NCI-H1436 treated with DMSO at 0.1 percent for 48 hours (cell line): ENCODE measurements at places on chromosomes 2 and 18.

DNA sequence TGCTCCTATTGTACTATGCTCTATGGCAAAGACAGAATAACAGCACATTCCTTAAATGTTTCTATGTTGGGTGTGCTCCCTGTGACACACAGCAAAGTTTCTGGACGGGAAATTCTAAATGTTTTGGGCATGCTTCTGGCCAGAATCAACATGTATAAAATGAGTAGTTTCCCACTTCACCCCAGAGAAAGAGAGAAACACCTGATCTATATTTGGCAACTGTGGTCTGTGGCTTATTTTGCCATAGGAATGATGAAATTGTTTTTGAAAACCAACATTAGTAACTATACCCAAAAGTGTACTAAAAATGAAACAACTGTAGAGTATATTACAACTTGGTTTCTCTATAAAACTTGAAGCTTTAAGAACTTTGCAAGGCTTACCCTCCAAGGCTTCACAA is 89.1 kb downstream of the RAD51AP2 start:
- DNase-seq, result no peak

DNA sequence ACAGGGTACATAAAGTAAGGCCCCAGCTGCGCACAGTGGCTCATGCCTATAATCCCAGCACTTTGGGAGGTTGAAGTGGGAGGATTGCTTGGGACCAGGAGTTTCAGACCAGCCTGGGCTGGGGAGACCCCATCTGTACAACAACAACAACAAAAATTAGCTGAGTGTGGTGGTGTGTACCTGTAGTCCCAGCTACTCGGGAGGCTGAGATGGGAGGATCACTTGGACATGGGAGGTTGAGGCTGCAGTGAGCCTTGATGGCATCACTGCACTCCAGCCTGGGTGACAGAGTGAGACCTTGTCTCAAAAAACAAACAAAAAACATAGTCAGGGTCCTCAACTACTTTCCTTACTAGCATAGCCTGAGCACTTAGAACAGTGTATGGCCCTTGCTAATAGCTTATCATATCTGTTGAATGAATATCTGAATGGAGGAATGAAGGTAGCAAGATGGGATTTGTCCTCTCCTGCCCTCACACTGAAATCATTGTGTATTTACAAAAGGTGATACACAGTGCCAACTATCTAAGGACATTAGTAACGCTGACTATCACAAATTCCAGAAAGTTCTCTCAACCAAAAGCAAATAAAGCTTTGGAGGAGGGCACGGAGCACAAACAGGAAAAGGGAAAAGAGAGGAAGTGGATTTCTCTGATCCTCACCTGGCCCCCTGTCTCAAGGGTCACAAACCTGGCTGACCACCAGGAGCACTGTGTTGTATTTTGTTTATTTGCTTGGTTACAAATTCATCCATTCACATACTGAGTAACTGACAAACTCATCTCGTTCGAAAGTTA is 38.1 kb downstream of the L3MBTL4 start:
- DNase-seq, result no peak

DNA sequence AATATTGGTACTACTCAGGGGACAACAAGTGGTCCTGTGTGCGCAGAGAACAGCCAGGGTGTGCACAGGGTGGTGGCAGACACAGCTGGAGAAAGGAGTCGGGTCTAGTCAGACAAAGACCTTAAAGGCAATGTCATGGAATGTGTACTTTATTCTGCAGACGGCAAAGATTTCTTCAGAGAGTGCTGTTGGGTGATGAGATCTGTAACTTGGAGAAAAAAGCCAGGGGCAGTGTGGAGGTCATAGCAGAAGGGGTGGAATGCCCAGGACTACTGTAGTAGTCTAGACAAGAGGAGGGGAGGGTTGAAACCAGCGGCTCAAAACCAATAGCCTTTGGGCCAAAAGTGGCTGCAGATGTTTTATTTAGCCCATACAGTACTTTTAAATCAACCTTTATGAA is 121.3 kb upstream of the ZFP36L2 start:
- no peak for DNase-seq

DNA sequence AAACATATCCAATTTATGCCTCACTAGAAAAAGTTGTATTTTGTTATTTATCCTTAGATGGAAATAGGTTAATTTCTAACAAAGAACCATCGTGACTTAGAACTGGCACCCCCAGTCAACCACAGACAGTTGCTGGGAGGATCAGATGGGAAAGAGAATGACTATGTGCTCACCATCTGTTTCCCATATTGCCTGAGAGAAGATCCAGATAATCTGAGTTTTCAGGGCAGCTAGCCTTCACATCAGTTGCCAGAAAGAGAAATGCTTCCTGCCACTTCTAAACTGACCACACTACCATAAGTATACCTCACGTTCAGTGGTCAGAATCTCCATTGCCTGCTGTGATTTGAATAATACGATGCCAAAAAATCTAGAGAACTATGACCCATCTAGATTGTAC is 28.4 kb upstream of the NEB start:
- no peak for DNase-seq

DNA sequence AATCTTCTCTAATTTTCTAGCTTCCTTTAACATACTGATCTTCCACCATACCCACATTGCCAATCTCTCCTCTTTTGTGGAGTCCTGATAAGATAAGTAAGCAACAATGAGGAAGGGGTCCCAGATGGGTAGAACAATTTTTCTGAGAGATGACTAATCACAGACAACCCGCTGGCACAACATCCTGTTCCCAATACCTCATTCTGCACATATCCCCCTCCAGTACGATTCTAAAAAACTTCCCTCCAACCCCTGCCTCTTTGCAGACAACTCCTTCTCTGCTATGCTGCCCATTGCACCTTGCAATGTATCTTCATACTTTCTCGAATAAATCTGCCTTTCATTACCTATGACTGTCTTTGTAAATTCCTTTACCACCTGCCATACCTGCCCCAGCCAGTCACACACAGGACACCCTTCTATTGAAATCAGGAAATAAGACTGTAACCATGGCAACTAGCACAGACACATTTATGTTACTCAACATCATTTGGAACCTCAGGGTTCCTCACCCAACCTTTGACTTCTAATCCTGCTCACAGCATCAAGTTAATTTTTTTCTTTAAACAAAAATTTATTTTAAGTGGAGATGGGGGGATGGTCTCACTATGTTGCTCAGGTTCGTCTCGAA is 7.4 kb upstream of the EXOC6B start:
- DNase-seq, result no peak

DNA sequence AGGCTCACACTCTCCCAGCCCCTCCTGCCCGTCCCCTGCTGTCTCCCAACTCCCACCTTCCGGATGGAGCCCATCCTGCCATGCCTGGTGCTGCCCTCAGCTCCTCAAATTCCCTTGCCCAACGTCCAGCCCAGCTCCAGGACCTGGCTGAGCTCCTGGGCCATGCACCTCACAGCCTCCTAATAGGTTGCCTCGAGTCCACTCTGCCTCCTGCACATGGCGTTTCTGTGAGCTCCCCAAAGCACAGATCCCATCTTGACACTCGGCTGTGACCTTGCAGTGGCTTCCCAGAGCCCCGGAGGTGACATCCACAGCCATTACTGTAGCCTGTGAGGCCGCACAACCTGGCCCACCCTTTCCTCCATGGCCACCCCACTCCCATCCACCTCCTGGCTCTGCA is 191.9 kb upstream of the SALL3 start:
- DNase-seq, result no peak

DNA sequence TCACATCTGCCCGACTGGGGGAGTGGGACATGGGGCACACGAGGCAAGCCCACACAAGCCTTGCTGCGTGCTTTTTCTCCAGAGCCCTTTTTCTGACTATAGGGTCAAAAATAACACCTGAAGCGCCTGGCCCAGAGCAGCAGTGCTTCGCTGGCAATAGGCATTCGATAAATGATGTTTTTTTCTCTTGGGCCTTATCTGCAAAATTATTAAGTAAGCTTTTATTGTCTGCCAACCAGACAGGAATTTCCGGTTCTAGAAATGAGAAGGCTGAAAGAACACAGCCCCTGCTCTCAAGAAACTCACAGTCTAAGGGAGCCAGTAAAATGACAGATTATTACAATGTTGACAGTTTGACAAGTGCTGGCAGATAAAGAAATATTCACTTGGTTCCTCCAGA is 2.7 kb upstream of the TMBIM1 start:
- no peak for DNase-seq

DNA sequence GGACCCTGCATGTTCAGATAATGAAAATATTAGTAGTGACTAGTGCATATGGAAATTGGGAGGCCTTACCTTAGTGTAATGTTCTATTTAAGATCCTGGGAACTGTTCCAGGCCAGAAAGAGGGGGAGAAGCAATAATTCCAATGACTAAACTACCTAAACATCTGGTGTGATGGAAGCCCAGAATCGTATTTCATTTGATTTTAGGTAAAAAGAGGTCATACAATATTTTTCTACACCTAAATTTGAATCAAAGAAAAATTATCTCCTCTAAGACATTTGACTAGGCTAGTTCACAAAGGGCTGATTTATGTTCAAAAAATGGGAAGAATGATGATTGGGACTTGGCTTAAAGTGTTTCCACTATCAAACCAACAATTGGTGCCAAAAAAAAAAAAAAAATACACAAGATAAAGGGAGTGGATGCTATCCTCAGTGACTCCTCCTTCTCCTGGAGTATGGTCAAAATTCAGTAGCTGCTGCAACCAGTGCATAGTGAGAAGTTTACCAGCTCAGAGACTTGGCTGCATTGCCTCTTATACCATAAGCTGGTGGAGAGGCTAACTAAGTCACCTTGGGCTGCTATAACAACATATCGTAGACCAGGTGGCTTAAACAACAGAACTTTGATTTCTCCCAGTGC is 1038.3 kb upstream of the ACVR2A start:
- DNase-seq, result no peak

DNA sequence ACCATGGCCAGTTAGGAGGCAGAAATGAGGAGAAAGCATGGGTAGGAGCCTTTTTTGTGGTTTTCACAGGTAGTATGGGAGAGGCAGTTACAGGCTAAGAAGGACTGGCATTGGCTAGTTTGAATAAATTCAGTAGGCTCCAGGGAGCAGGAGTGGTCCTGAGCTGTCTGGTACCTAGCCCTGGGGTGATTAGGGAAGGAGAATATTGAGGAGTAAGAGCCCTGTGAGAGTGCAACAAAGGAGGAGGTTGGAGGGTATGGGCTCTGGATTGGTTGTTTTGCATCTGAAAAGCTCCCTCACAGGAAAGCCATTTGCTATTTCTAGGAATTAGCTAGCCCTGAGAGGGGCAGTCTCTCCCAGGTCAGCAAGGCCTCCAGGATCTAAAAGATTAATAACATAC is 13.3 kb upstream of the TCF7L1 start:
- DNase-seq, result no peak

GRCh38 chr18:49663899-49664890 is 102.3 kb downstream of the LIPG start:
- no peak for DNase-seq

DNA sequence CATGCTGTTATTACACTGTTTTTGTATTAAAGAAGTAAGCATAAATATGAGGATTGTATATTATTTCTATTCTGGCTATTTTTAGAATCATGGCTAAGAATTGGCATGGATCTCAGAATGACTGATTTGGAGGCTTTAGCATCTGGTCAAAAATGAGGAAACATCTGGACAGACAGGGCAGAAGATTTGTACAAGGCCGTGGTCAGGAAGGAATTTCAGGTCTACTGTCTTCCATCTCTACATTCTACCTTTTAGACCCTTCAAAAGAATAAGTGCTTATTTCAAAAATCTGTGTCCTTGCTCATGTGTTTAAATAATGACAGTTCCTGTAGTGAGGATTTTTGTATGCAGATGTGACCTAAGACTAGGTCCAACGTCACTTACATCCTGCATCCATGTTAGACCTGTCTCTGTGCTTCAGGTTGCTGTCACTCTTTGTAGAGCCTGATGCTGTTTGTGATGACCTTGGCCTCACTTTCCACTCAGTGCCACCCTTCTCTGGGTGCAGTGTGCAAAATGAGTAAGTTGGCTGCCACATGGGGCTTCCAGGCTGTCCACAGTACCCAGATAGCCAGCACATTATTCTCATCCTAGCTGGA is 54.7 kb upstream of the B3GNT2 start:
- DNase-seq, result no peak

GRCh38 chr2:19769513-19769912 is 132.3 kb downstream of the TTC32 start:
- no peak for DNase-seq

GRCh38 chr18:48943333-48943732 is 7.4 kb downstream of the SMAD7 start:
- no peak for DNase-seq

DNA sequence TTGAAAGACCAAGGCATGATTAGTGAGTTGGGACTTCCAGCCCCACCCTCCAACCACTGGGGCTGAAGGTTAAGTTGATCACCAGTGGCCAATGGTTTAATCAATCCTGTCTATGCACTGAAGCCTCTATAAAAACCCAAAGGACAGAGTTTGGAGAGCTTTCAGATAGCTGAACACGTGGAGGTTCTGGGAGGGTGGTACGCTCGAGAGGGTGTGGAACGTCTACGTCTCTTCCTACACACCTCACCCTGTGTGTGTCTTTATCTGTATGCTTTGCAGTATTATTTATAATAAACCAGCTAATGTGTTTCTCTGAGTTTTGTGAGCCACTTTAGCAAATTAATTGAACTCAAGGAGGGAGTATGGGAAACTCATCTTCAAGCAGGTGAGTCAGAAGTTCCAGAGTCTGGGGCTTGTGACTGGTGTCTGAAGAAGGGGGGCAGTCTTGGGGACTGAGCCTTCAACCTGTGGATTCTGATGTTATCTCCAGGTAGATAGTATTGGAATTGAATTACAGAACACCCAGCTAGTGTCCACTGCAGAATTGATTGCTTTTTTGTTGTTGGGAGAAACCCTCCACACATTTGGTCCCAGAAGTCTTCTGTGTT is 20.3 kb downstream of the ACTR3 start:
- DNase-seq, result no peak

DNA sequence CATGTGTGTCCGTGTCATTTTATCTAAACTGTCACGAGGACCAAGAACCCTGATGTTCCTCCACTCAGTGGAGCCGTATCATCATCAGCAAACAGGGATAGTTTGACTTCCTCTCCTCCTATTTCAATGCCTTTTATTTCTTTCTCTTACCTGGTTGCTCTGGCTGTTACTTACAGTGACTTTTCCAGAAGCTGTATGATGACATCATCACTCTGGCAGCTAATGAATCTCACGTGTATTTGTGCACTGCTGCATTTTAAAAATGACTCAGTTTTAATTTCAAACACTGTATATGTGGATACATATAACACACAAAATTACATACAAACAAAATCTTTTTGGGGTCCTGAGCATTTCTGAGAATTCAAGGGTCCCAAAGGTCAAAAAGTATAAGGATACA is 481.4 kb downstream of the CDH2 start:
- DNase-seq, result no peak

DNA sequence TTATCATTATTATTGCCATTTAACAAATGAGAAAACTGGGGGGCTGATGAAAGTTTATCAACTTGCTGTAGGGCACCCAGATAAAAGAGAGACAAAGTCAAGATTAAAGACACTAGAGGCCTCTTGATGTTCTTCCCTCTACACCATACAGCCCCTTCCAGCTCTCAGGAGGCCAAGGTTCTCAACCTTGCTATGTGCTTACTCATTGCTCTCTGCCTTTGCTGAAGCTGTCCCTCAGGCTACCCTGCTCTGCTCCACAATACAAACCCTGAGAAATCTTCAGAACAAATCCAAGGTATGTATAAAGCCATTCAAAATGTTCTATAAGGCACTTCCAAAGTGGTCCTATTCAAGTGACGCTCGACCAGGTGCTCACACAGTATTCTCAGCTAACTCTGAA is 329.9 kb upstream of the TNP1 start:
- no peak for DNase-seq
